ENCODE measurements at places on chromosomes 5 and 9.

DNA sequence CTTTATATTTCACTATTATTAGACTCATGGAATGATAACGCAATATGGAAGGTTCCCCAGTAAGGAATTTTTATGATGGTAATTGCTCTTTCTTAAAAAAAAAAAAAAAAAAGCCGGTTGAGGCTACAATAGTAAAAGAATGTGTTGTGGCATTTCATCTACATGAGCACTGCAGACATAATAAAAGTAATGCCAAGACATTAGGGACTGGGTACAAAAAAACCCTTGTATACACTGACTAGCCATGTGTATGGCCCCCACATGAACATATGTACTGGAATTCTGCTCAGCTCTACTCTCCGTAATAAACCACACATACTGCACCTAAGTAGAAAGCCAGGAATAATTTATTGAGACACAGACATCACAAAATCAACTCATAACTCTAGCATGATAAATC is 218.4 kb downstream of the ADAMTS6 start:
- no peak for DNase-seq

- no peak for DNase-seq
Observed at GRCh38 chr5:83048277-83048676, 28.9 kb downstream of the TMEM167A start.

DNA sequence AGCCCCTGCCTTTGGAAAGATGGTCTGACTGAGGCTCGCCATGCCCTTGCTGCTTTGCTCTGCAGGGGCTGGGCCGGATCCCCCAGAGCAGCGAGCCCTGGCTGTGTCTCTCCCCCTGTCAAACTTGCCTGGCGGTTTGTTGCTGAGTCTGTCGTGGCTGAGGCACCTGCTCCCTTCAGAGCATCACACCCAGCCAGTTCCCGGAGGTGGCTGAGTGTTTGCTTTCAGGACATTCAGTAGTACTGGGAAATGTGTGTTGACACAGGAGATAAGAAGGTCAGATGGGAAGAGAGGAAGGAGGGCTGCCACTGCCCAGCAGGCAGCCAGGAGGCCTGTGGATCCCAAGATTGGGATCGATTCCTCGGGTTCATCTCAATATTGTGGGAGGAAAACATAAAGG is 62.9 kb downstream of the GADD45G start:
- no peak for DNase-seq

DNA sequence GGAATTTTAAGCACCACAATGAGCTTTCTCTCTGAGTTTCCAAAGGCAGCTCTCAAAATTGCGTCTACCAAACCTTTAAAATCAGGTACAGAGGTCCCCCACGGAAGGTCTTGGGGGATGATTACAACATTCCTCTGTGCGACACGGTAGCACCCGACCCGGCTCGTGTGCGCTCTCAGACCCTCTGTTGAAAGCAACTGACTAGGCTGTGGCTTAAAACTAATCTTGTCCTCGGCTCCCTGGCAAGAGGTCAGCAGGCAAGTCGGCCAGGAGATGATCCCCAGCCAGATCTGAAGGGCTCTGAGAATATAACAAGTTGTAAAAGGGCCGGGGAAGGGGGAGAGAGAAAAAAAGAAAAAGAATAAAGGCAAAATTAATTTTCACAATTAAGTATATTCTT is 92.6 kb upstream of the LMX1B start:
- no peak for DNase-seq

DNA sequence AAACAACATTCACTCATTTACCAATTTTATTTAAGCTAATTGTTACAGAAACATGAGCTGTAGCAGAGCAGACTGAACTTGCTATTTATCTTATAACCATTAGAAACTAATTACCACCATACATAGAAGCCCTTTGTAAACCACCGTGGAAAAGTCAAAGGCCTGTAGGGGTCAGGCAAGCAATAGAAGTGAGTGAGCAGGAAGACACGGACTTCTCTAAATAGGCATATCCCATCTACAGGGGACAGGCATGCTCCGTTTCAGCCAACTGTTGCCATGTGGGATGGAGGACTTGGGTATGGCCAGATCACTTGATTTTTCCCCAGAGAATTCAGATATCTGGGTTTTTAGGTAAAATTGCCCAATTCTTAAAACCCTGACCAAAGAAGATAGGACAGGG is 44.8 kb downstream of the PRRC1 start:
- DNase-seq: no peak

DNA sequence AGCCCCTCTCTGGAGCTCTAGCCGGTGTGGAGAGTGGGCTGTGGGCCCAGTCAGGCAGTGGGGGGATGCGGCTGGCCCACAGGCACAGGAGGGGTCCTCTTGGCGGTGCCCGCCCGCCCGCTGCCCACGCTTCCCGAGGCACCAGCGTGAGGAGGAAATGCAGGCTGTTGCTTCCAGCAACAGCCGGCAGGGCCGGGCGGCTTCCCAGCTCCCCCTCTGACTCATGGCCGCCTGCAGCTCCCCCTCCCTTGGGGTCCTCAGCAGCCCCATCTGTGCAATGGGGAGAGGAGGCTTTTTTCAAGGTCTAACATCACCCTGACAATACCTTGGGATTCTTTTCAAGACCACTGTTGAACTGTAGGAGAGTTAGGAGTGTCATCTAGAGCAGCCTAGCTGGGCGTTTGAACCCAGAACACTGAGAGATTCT is 10.4 kb downstream of the CXXC5 start:
- no peak for DNase-seq

- DNase-seq: no peak
Observed at GRCh38 chr5:62460578-62460983, 48.0 kb downstream of the IPO11 start.

DNA sequence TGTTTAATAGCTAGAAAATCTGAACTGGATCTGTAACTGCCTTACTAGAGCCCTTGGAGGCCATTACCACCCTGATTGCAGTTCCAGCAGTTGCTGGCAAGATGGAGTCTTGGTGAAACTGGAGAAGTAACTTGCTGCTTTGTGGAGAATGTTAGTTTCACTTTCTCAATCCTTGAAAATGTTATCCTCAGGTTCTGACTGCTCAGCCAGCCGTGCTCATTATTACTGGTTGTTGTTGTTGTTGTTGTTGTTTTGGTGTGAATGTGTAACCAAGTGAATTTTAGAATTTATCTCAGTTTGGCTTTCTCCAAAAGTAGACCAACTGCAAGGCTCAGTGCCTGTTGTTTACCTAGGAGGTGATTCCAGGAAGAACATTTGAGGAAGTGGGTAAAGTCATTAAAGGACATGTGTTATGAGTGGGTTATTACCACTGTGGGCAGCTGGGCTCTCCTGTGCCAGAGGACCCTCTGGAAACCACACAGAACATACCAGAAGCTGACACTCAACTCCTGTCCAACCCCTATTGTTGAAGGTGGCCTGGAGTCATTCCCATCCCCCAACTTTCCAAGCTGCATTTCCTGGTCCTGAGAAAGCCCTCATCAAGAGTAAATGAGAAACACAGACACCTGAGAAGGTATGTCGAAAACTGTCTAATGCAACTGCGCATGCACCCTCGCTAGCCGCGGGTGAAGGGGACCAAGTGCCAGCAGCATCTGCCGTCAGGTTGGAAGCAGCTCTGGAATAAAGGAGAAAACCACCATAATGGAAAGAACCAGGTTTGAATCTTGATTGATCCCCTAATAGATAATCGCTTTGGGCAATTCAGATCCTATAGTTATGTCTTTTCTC is 111.6 kb downstream of the CMYA5 start:
- DNase-seq: no peak

DNA sequence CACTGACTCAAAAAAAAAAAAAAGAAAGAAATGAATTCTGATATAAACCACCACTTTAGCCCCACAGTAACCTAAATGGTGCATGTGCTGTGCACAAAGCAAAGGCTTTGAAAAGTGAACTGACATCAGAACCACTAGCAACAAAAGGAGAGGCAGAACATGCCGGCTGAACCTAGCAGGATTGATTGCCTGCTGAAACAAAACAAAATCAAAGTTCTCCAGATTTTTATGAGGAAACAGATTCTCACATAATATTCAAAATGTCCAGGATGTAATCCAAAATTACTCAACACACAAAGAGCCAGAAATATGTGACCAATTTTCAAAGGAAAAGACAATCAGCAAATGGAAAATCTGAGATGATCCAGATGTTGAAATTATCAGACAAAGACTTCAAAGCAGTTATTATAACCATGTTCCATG is 37.9 kb downstream of the UBTD2 start:
- no peak for DNase-seq

DNA sequence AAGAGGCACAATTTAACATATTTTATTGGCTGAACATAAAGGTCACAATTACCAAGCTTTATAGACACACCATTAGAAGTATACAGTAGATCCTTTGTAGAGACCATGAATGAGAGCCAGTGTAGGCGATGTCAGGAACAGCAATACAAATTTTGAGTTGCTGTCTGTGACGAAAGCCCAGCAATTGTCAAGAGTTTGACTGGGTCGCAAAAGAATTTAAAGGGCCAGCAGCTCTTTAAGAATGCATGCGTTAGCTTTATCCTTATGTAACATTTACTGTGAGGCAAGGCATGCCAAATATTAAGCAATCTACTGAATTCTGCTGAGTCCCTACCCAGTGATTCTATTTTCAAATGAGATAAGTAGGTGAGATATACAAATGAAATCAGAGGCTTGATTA is 236.9 kb downstream of the ARRDC3 start:
- DNase-seq: no peak

DNA sequence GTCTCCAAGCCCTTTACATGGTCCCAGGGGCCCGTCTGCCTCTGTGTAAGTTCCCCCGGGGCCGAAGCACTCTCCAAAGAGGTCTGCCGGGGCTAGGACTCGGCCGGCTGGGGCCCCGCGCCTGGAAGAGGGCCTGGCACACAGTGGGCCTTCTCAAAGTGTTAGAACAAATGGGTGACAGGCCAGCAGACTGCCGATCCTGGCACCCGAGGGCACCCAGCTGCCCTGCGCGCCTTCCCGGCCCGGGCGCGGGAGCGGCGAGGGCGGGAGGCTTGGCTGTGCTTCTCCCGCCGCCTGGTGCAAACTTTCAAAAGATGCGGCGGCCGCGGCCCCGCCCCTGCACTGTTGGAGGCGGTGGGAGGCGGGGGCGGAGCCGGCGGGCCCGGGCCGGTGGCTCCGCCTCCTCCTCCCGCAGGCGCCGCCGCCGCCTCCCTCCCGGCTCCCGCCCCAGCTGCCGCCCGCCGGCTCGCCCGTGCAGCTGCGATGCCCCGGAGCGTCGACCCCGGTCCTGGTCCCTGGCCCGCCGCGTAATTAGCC is at the start of gene NEURL1B:
Gene NEURL1B (plus strand): TSS at position 442 of the 537 bp plus-strand sequence. CDS start 144 bp downstream, outside the sequence.
- DNase-seq: no peak

GRCh38 chr9:77809552-77809951 is 161.4 kb upstream of the GNA14 start:
- no peak for DNase-seq

DNA sequence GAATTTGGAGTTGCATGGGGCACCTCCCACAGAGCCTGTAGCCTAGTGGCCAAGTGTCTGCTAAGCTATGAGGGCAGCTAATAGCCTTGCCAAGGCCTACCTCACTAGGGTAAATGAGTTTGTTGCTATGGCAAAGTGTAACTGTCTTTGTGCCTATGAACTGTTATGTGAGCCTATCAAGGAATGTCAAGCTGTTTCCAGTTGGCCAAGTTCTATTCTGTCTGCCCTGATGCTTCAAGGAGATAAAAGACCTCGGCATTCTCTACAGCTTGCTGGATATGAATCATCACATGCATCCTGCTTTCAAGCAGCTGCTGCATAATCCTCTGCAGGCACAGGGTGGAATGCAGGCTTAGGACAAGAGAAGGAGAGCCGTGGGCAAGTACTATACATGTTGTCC is 69.8 kb upstream of the CCDC112 start:
- no peak for DNase-seq

- no peak for DNase-seq
Observed at GRCh38 chr5:65876496-65876895, 49.9 kb upstream of the ERBIN start.

GRCh38 chr9:16673171-16673570 is 197.3 kb downstream of the BNC2 start:
- no peak for DNase-seq
